KBM-7 (cell line): ENCODE measurements at places on chromosomes 7 and 10.

DNA sequence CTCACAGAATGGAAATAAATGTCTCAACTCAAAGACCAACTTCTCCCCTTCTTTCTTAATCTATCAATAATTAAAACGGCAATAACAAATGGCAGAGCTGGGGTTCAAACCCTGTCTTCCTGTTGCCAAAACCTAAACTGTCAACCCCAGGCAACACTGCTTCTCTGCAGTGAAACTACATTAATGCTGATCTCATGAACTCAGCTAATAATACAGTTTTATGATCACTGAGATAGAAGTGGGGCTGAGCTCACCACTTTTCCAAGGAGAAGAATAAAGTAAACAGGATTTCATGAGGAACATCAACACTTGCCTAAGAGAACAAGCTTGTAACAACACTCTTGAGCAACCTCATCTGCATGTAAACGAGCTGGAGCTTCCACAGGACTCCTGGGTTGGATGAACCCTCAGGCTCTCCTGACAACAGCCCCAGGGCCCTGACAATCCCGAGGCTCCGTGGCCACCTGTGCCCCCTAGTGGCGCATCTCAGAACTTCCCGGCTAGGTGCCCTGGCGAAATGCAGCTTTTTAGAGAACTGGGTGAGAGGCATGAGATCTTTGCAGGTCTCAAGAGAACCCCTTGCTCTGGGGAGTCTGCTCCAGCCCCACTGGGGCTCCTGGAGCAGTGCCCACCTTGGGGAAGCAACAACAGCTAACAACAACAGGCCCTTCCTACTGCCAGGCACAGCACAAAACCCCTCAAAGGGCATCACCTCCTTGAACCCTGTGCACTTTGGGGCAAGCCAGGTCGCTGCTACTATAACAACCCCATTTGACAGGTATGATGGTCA, 169.3 kb downstream of the SH3PXD2A start:
- DNase-seq, result peak; percentile 81

DNA sequence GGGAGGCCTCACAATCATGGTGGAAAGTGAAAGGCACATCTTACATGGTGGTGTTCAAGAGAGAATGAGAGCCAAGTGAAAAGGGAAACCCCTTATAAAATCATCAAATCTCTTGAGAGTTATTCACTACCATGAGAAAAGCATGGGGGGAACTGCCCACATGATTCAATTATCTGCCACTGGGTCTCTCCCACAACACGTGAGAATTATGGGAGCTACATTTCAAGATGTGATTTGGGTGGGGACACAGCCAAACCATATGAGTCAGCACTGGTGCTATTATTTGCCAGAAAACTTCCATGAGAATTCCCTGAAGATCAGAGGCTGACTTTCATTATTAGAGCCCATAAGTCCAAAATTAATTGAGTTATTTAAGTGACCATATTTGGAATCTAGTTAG, 1001.2 kb upstream of the POT1 start:
- no peak for DNase-seq

DNA sequence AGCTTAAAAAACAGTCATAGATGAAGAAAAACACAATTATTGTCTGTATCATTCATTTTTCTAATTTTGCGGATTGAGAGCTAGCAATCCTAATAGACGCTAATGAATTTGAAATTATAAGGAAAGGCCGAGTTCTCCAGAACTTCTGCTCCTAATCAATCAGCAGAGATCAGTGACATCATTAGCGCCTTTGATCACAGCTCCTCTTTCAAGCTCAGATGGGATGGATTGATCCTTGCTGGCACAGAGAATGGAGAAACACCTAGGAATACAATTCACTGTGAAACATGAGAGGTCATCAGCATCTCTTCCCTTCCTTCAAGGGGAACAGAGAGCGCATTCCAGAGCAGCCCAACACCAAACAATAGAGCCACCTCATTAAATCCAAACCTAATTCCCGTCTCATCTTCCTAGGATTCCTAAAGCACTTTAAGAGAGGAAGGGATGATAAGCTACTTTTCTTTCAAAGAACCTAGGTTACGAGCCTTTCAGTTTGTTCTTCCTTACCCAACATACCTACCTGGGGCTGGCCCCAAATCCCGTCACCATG, 24.4 kb downstream of the GLI3 start:
- DNase-seq, result no peak

- no peak for DNase-seq
Observed at GRCh38 chr10:129945941-129946760, 17.9 kb downstream of the EBF3 start.

GRCh38 chr10:124886195-124886594, 55.7 kb upstream of the ZRANB1 start:
- DNase-seq, result no peak

- no peak for DNase-seq
Observed at GRCh38 chr7:28957064-28957750, 923 bp downstream of the TRIL start.

GRCh38 chr10:95906677-95907455, 909 bp upstream of the CC2D2B start:
- peak; percentile 76 for DNase-seq

GRCh38 chr10:61830072-61830845, 71.2 kb upstream of the ARID5B start:
- DNase-seq, result no peak

- DNase-seq, result peak; percentile 83
Observed at GRCh38 chr7:15839416-15840100, 153.1 kb upstream of the MEOX2 start.

DNA sequence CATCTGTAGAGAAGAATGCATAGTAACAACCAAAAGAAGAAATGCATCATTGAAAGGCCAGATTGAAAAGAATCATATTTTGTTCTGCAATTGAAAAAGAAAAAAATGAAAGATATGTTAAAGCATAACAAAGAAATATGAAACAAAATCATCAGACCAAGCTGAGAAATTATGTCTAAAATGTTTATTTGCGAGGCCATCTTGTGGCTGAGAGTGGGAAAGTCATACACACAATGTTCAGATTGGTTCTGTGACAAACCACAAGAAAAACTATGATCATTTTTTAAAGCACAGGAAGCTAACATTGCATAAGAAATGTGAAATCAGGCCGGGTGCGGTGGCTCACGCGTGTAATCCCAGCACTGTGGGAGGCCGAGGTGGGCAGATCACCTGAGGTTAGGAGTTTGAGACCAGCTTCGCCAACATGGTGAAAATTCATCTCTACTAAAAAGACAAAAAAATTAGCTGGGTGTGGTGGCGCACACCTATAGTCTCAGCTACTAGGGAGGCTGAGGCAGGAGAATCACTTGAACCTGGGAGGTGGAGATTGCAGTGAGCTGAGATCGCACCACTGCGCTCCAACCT, 36.6 kb downstream of the ABCB5 start:
- DNase-seq, result peak; percentile 14

GRCh38 chr10:49175587-49176309, 12.4 kb downstream of the TMEM273 start:
- DNase-seq, result no peak

- peak; percentile 53 for DNase-seq
Observed at GRCh38 chr7:77415476-77415822, 700 bp downstream of the GSAP start.

- no peak for DNase-seq
Observed at GRCh38 chr10:132194726-132195125, 8.0 kb downstream of the DPYSL4 start.

DNA sequence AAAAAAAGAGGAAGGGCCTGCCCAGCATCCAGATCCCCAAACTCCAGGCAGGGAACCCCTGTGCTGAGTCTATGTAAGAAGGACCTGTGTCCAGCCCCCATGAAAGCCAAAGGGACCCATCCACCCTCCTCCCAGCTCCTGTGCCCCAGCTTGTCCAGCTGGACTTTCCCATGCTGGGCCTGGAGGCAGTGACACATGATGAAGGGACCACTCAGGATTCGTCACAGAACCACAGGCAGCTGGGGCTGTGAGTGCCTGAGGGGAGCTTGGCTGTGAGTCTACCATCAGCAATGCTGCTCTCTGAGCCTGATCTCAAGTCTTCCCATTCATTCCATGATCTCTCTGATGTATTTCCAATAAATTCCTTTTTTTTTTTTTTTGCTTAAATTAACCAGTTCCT, 36.2 kb upstream of the MNX1 start:
- DNase-seq, result no peak

DNA sequence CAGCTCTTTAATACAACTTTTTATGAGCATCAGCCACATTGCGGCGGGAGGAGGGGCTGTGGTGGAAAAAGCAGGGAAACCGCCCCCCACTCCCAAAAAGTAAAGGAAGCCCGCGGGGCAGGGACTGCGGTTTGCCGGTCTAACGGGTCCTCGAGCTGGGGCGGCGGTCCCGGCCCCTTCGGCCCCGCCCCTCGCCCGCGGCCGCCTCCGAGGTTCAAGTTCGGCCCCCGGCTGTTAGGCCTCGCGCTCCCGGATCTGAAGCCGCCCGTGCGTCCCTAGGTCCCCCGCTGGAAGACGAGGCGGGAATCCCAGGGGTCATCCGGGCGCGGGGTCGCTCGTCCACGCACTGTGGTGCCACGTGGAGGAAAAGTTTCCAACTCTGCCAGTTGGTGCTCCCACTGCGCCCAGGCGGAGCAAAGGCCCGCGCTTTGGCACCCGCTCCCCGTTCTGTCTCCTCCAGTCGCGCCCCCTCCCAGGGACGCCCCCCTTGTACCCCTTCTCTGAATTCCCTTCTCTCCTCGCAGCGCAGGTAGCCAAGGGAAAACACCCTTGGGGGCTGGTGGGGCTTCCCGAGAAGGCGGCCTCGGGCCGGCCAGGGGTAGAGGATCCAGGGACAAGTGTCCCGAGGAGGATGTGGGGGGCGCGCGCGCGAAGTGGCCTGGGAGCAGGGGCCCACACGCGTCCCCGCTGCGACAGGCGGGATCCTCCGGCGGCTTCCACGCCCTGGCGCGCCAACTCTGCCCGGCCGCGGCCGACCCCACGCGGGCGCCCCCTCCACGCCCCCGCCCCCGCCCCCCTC, 798 bp upstream of the AUTS2 start:
- peak; percentile 63 for DNase-seq

DNA sequence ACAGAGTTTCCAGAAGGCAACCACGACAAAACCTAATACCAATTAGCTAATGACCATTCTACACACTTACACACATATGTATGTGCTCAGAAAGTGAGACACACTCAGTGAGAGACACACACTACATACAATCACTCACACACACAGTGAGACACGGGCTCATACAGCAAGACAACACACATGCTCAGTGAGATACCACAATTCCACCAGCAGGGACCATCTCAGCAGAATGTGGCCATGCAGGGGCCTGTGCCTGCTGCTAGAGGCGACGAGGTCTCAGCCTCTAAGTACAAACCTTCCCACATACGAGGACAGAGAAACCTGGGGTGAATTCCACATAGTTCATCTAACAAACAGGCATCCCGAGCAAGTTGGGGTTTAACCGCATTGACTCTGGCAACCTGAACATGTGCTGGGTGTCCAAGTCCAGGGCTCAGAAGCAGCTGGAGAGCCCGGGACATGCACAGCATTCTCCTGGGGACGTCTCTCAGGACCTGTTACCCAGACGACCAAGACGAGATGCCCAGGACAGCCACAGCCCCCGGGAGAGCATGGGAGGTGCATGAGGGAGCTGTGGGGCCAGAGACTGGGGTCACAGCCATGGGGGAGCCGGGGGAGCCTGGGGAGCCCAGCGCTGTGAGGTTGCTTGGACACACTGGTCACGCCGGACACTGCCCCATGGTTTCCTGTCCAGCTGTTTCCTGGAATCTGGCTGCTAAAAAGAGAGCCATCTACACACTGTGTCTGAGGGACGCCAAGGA, 523.6 kb downstream of the PTPRN2 start:
- DNase-seq, result no peak

DNA sequence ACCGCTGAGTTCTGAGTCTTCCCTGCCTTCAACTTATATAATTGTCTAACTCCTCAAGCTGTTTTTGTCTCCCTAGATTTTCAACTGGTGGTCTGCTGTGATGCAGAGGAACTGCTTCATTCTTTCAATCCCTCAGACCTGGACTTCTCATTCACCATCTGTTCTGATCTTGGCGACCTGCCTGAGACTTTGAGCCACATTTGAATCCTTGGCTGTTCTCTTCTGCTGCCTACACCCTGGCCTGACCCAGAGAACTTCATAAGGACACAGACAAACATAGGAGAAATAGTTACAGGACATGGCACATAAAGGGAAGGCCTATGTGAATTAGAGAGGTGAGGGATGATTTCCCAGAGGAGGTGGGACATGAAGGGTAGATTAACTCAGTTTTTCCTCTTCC, 326.7 kb downstream of the PTEN start:
- no peak for DNase-seq

- no peak for DNase-seq
Observed at GRCh38 chr10:15112657-15113056, 15.5 kb downstream of the RPP38 start.

DNA sequence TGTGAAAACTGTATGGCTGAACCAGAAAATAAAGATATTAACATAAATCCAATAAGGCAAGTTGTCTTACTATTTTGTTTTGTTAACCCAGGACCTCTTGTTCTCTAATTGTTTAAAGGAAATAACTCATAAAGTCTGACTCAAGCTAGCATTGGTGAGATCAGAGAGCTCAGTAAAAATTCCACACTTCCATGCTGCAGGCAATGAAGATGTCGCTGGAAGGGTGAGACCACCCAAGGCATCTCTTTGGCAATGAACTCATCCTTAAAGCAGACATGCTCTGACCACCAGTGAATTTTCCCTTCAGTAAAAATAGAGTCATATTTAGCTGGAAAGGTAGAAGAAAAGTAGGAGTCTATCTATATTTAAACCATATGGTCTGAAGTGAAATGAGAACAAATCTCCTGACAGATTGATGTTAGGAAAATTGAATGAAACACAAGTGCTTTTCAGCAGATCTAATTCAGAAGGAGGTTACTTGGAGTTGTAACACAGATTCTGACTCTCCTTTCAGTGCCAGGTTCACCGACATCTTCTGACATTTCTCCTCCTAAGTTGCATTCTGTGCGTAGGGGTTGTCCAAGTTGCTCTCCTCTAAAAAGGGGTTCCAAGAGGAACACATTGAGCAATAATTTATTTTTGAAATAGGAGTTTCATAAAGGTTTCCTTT, 32.8 kb upstream of the VIPR2 start:
- no peak for DNase-seq

- no peak for DNase-seq
Observed at GRCh38 chr10:125161707-125162119, 1.4 kb upstream of the CTBP2 start.

- DNase-seq, result no peak
Observed at GRCh38 chr7:157607218-157607617, 270.4 kb downstream of the DNAJB6 start.

- no peak for DNase-seq
Observed at GRCh38 chr10:107502229-107502985, 337.9 kb upstream of the SORCS1 start.

DNA sequence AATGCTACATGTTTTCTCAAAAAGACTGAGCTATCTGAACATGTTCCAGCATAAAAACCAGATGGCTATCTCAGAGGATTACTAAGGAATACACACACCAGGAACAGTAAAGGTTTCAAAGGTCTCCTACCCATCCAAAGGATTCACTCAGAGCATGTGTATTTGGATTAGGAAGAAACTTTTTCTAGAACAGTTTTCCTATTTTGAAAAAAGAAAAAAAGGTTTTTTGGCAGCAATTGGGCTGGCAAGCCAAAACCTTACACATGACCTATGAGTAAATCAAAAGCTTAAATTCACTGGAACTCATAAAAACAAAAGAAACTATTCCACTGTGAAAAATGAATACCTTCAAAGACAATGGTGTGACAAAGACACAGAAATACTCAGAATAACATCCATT, 9.6 kb downstream of the TPK1 start:
- DNase-seq, result no peak

GRCh38 chr10:103763374-103764202, 91.8 kb downstream of the SH3PXD2A start:
- DNase-seq, result peak; percentile 87
